ENCODE measurements at places on chromosomes 16 and 17.

DNA sequence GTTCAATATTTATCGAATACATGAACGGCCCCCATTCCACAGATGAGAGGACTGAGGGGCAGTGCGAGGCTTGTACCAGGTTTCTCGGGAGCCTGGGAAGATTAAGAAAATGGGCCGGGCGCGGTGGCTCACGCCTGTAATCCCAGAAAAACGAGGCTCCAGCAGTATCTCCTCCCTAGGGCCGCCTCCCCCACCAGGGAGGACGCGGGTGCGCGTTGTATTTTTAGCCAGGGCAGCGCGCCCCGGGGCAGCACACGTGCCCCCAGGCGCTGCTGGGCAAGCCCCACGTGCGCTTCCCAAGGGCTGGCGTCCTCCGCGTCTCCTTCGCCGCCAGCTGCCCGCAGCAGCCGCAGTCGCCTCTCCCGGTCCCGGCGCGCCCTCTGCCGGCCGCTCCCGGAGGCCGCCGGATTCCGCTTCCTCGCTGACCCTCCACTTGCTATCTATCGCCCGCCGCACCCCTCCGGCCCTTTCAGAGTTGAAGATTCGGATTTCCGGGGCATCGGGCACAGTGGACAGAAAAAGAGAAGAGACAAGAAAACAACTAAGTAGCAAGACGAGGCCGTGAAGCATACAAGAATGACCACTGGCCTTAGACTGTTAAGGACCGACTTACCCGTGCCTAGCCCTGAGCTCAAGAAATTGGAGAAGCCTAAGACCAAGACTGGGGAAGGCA lies 1.9 kb upstream of the YBX2 start:
- DNase-seq = peak; percentile 83

DNA sequence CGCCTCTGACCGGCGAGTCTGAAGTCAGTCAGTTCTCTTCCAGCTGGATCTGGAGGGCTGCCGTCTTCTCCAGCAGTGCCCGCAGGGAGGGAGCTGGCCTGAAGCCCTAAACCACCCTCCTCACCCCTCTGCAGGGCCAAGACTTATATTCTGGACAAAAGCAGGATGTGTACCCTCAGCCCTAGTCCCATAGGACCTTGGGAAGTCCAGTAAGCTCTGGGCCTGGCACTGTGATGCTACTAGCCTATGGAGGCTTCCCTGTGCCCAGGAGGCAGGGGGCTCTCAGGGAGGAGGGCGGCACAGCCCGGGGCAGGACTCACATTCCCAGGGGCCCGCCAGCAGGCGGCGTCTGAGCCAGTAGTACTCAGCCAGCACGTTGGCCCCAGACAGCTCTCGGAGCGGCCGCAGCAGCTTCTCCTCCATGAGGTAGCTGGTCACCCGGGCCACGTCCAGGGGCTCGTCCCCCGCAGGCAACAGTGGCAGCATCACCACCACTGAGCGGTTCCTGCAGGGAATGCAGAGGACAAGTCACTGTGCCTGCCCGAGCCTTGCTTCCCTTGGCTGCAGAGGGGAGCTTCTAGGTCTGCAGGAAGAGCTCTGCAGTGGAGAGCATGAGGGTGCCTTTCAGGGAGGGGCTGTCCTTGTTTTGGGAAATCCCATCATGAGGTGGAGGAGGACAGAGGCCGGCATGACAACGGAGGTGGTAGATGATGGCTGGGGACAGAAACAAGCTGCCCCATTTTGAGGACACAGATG lies 41.7 kb downstream of the RMI2 start:
- peak; percentile 19 for DNase-seq

- no peak for DNase-seq
These were observed 83.2 kb downstream of the MGAT5B start for GRCh38 chr17:76951375-76951905.

DNA sequence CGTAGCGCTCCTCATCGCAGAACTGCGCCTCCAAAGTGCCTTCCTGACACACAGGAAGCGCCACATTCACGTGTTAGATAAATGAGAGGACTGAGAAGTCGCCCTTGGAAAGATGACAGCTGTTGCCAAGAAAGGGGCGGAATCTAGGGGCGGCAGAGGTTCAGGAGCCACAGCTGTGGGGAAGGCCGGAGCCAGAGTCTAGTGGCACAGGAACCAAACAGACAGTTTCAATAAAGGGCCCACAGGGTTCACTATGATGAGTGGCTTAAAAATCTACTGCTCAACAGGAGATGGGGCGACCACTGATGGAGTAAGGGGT lies 4.7 kb downstream of the FLCN start:
- no peak for DNase-seq

DNA sequence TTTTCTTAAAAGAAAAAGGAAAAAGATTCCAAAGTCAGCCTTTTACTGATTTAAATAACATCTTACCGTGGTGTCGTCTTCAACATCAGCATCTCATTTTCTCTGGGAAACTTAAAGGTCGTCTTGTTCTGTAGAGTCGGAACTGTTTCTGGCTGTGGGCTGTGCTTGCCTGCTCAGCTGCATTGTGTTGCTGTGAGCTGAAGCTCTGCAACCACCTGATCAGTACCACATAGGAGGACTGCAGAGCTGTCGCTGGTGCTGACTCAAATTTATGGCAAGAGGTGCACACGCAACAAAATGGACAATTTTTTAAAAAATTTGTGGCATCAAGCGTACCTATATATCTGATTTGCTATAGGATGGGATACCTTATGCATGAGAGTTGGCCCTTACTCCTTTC lies at the start of gene OMG:
Gene OMG (minus strand): TSS at position 150 of the 400 bp plus-strand sequence. CDS start 908 bp downstream, outside the sequence.
- no peak for DNase-seq

- no peak for DNase-seq
These were observed 26.1 kb upstream of the FASN start for GRCh38 chr17:82124101-82124500.

GRCh38 chr16:9922441-9922840 lies 259.8 kb downstream of the GRIN2A start:
- DNase-seq = no peak

DNA sequence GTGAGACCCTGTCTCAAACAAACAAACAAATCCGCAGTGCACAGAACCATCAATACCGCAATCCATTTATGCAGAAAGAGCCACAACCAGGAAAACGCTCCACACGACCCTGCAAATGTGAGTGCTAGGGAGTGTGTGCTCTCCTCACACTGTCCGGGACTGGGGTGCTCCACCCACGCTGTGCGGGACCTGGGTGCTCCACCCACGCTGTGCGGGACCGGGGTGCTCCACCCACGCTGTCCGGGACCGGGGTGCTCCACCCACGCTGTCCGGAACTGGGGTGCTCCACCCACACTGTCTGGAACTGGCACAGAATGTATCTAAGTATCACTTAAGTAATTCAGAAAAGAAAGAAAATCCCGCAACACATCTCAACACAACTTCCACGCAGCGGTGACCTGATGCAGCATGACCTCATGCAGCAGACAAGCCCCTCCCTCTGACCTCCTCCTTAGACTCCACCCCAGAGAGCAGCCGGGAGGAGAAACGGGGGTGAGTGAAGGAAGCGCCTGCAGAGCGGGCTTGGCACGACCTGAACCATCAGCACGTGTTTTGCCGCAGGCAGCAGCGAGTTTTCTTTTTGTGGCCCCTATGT lies 38.5 kb downstream of the ZNF276 start:
- DNase-seq = peak; percentile 48

DNA sequence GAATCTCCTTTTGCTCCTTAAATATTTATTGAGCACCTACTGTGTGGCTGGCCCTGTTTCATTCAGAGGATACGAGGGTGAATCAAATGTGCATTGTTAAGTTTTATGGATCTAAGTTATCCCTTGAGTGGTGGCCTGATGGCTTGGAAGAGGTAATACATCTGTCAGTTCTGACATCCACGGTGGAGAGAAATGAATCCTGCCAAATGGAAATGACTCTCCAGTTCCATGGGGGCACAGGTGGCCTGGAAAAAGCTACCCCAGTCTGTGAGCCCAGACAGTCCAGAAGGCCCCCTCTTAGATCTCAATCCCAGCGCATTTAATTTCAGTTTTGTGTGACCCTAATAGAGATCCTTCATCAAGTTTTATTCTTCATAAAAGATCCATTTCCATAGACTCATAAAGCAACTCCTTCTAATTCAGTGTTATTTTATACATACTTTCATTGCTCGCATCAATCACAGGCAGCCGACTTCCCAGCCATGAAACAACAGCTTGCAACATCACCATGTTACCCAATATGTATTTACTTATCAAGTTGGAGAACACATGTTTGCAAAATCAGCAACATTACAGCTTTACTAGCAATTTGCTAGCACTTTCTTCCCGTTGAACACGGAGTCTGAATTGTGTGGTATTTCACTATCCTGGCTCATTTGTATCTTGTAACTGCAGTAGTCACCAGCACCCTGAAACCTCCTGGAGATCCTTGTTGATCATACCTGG lies 334.8 kb upstream of the HSBP1 start:
- DNase-seq = no peak

DNA sequence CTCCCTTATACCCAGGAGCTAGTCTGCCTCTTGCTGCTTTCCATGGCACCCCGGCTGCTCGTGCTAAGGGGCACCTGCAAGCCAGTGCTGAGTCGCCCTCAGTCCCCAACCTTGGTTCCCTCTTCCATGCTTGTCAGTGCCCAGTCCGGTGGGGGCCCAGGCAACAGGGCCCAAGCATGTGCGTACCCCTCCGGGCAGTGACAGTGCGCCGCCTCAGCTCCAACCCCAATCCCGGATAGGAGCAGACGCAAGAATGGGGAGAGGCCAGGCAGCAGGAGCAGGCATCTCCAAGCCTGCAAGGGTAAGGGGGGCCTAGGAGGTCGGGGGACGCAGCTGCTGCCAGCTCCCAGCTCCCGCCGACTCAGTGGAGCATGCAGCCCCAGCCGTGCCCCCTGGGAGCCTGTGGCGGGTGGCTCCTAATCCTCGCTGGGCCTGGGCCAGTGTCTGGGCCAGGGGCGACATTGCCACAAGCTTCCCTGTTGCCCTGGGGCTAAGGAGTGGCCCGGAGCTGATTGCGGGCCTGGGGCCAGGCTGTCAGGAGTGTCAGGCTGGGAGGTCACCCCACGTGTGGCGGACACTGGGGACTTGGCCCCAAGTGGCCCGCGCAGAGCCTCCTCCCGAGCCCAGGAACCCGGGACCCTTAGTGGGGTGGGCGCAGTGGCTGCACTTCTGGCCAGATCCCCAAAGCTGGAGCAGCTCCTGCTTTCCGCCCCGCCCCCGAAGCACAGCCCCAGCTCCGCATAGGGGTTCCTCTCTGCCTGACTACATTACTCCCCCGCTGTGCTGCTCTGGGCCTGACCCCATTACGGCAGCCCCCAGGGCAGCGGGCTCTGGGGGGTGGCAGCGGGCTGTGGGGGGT lies 9.8 kb downstream of the CPD start:
- no peak for DNase-seq

DNA sequence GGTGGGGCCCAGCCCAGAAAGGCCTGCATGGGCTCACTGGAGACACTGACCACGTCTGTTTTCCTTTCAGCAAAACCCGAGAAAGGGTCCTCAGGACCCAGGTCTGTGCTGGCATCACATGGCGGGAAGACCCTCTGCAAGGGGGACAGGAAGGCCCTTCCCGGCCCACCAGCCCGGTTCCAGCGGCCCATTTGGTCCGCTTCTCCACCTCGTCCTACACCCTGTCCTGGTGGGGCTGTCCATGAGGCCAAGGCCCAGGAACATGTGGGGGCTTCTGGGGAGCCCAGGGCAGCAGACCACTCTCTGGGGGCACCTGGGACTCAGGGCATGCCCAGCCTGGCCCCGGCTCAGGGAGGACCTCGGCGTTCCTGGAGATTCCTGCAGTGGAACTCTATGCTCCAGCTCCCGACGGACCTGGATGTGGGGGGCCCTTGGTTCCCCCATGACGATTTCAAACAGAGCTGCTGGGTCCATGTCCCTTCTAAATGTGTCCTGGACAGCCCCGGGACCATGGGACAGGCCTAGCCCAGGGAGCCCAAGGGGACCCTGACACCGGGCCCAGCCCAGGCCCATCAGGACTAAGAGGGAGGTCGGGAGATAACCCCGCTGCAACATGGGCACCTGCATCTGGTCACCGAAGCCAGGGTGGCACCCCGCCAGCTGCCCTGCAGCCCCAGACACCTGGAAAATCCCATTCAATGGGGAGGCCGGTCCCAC lies 26.4 kb upstream of the KSR1 start:
- DNase-seq = no peak

GRCh38 chr17:64087252-64088005 lies 42.5 kb downstream of the ERN1 start:
- DNase-seq = no peak

GRCh38 chr16:78655331-78656113 lies 556.1 kb downstream of the WWOX start:
- DNase-seq = no peak

DNA sequence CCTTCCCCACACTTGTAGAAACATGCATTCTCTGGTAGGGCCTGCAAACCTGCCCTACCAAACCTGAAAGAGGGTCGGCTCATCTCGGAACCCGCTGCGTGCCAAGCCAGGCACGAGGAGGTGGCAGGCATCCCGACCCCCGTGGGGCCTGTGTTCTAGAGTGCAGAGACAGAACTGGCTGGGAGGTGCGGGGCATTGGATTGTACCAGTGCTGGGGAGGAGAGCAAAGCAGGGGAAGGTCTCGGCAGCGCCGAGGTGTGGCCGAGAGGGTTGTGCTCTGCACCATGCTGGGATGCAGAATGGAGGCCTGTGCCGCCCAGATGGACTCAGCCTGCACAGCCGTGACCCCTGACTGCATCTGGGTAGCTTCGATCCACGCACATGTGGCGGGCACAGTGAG lies 17.8 kb upstream of the MC1R start:
- DNase-seq = no peak

DNA sequence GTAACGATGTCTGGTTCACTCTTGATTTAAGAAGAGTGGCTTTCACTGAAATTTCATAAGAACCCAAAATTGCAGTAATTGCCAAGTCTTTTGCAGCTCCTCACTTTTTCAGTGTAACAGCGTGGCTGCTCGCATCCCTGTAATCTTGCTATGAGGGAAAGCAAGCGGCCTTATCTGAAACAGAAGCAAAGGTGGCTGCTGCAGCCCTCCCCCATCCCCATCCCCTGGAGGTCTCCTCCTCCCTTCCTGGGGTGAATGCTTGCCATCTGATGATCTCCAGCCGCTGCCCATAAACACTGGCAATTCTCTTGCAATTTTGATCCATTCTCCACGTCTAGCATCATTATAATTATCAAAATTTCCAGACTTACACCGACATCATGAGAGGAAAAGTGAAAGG lies 182.5 kb upstream of the ASIC2 start:
- no peak for DNase-seq

DNA sequence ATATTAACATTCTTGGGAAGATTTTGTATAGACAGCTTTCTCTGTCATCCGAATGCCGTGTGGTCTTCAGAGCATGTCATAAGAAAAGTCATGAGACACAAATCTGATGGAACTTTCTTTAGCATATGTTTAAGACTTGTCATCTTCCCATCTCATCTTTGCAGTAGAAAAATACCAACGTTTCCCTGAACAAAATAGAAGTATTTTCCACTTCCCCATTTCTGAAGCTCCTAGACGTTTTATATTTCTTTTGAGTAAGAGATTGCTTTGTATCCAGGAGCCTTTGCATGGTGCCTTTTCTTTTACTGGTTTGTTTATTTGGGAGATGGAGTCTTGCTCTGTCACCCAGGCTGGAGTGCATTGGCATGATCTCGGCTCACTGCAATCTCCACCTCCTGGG lies 235.1 kb downstream of the PRKCA start:
- DNase-seq = peak; percentile 12

All from inflammatory macrophage treated with lipopolysaccharide for 4 hours (primary cell).